Fibroblast of lung (primary cell): ENCODE measurements at places on chromosomes 6 and 20.

- H3K4me3 ChIP-seq = no peak overlapping the region
- H3K27ac ChIP-seq = no peak overlapping the region
- no peak for DNase-seq
- H3K27me3 ChIP-seq = no peaks in the 10 kb centered on the region
Measured at GRCh38 chr6:130093546-130093945, 75.2 kb downstream of the L3MBTL3 start.

- H3K27me3 ChIP-seq = no peaks in the 10 kb centered on the region
- H3K4me1 ChIP-seq = peaks cover 2% of the 10 kb centered on the region
- H3K4me3 ChIP-seq = no peak overlapping the region
- DNase-seq = no peak
- no peak overlapping the region for H3K27ac ChIP-seq
Measured at GRCh38 chr6:46468403-46469010, 22.7 kb downstream of the RCAN2 start.

- DNase-seq = no peak
- H3K4me3 ChIP-seq = peak overlapping the region; percentile 15
- no peaks in the 10 kb centered on the region for H3K27me3 ChIP-seq
- no peaks in the 10 kb centered on the region for H3K36me3 ChIP-seq
Measured at GRCh38 chr6:141728330-141728729, 404.4 kb upstream of the GJE1 start.

- H3K27me3 ChIP-seq = no peaks in the 10 kb centered on the region
- H3K4me1 ChIP-seq = peaks cover 13% of the 10 kb centered on the region
- H3K4me3 ChIP-seq = no peak overlapping the region
- no peak overlapping the region for H3K27ac ChIP-seq
Measured at GRCh38 chr6:54286141-54286540, 22.1 kb upstream of the TINAG start.

- H3K4me1 ChIP-seq = no peaks in the 10 kb centered on the region
- no peaks in the 10 kb centered on the region for H3K36me3 ChIP-seq
- H3K27me3 ChIP-seq = no peaks in the 10 kb centered on the region
- H3K27ac ChIP-seq = no peak overlapping the region
- H3K4me3 ChIP-seq = no peak overlapping the region
Measured at GRCh38 chr20:16848061-16848460, 99.9 kb downstream of the OTOR start.

- no peaks in the 10 kb centered on the region for H3K27me3 ChIP-seq
- H3K27ac ChIP-seq = no peak overlapping the region
Measured at GRCh38 chr20:52306477-52306876, 114.9 kb upstream of the ZFP64 start.

DNA sequence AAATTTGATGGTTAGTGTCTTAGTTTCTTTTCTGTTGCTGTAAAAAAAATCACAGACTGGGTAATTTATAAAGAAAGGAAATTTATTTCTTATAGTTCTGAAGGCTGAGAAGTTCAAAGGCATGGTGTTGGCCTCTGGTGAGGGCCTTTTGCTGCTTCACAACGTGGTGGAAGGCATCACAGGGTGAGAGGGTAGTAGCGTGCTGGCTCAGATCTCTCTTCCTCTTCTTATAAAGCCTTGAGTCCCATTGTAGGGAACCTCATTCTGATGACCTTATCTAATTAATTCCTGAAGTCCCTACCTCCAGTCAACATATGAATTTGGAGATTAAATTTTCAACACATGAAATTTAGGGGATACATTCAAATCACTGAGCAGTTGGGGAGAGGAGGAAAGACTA, 62.0 kb downstream of the ARID1B start:
- DNase-seq = no peak
- H3K4me1 ChIP-seq = peaks cover 8% of the 10 kb centered on the region
- peaks cover 1% of the 10 kb centered on the region for H3K36me3 ChIP-seq
- H3K4me3 ChIP-seq = no peak overlapping the region
- no peaks in the 10 kb centered on the region for H3K27me3 ChIP-seq

DNA sequence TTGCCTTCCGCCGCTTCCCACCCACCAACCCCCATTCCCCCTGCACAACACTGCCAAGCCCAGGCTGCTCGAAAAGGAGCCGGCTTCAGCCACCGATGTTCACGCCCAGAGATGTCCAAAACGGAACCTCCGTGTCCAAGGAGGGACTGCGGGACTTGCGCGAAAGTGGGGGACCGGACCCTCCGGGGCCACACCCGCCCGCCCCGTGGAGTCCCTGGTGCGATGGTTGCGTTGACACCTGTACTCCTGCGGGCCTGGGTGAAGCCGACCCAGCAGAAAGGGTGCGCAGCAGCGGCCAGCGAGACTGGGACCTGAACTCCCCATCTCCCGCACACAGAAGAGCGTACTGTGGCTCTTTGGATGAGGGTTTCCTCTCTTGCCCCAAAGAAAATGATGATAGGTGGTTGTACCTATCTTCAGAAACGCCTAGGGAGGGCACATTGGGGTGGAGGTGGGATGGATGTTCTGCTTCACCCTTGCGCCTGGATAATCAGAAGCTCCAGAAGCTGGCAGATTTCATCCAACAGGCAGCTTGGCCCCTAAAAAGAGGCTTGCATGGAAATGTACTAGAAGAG, 1.9 kb upstream of the VGLL2 start:
- no peaks in the 10 kb centered on the region for H3K36me3 ChIP-seq
- H3K27ac ChIP-seq = no peak overlapping the region
- DNase-seq = no peak
- H3K4me3 ChIP-seq = no peak overlapping the region

GRCh38 chr20:53981752-53982437, 88.5 kb downstream of the BCAS1 start:
- no peak overlapping the region for H3K27ac ChIP-seq
- no peaks in the 10 kb centered on the region for H3K36me3 ChIP-seq

DNA sequence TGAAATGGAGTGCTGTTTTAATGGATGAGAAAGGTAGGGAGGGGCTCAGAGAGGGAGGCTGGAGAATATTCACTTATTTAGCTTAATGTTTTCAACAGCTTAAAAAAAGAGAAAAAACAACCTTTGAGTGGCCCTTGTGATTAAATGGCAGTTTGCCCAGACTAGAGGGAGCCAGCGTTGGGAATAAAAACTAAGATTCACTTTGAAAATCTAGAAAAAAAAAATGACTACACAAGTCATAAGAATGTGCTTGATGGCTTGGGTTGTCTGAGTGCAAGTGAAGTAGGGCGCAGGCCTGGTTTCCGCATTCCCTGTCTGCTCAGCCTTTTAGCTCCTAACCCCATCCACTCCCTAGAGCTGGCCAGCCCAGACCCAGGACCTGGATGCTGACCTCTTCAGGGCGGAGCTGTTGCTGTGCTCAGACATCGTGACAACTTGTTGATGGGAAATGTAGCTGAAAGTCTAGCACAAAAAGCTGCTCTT, 28.9 kb downstream of the UTRN start:
- H3K4me3 ChIP-seq = no peak overlapping the region
- no peaks in the 10 kb centered on the region for H3K27me3 ChIP-seq
- DNase-seq = peak; percentile 86
- peak overlapping the region; percentile 7 for H3K27ac ChIP-seq

DNA sequence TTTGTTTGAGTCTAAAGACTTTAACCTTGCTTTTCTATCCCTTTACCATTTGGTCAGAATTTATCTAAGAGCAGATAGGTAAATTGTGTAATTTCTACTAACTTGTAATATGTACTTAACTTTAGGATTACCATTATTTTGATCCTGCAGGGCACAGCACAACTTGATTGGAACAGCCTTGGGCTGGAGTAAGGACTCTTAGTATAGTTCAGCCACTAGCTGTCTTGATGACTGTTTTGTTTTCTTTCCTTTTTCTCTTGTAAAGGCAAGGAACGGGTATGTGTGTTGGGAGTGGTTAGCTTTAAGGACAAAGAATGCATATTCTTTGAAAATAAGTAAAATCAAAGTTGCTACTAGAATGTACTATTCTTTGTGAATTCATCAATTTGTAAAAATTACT, 203.2 kb downstream of the ZFAND3 start:
- H3K4me3 ChIP-seq = no peak overlapping the region
- H3K4me1 ChIP-seq = no peaks in the 10 kb centered on the region
- no peak for DNase-seq
- H3K36me3 ChIP-seq = no peaks in the 10 kb centered on the region
